Germinal center (tissue), 1 donor: ENCODE measurements at places on chromosomes 13 and 19.

GRCh38 chr13:111020546-111020945, 94.6 kb upstream of the ARHGEF7 start:
- DNase-seq: no peak

DNA sequence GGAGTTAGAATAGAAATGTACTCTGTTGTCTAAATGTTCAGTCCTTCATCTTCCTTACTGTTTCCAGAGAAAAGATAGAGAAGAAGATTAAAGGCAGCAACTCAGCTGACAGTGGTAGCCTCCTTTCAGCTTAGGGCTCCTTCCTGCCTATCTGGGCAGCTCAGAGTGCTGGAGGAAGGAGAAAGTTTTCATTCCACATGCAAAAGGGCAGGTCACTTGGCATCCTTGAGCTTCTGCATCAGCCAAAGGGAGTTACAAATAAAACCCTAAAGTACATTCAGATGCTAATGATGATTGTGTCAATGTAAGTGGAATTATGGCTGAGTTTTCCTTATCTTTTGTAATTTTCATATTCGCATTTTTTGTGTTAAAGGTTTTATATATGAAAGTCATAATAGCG, 58.9 kb downstream of the ESD start:
- DNase-seq: no peak

DNA sequence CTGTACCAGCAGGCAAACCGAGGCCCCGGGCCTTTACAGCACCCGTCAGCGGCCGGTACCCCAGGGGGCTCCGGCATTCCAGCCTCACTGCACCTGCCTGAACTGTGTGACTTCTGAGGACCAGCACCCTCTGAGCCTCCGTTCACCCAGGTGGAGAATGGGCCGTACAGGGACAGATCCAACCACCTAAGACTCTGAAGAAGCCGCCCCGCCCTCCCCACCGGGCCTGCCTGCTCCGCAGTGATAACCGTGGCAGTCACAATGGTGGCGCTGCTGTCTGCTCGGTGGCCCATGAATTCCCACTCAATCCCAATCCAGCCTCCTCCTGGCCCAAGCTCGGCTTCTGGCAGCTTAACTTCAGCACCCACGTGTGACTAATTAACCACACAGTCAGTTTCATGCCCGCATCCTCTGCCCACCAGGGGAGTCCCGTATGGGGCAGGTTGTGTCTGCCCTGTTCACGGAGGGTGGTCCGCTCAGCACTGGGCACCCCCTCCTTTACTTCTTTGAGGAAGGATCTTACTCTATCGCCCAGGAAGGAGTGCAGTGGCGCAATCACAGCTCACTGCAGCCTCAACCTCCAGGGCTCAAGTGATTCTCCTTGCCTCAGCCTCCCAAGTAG, 3.4 kb downstream of the TCF3 start:
- DNase-seq: peak; percentile 71

DNA sequence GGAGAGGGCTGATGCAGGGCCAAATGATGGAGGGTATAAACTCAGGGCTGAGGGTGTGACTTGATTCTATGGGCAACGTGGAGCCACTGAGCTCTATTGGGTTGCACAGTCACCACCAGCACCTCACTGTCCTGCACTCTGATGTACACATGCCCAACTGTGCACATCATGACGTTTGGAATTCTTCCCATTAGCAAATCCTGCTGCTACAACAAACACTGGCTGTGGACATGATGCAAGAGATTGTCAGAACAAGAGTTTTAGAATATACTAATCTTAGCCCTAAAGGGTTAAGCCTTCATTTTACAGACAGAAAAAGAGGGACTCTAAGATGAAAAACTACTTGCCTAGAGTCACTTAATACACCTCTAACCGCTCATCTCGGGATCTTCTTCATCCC, 2.4 kb upstream of the TTYH1 start:
- no peak for DNase-seq

GRCh38 chr13:69935043-69935442, 172.6 kb upstream of the ATXN8OS start:
- no peak for DNase-seq

DNA sequence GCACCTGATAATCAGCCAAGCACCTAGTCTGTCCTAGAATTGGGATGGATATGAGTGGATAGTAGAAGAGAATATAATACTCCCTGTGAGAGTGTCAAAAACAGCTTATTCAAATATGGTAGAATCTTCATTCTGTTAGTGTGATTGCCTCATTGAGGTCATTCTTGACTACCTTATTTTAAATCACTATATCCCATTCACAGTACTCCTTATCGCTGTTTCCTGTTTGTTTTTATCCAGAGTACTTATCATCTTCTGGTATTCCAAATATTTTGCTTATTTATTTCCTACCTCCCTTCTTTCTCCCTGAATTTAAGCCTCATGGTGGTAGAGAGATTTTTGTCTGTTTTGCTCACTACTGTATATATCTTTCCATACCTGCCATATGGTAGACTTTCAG, 9.9 kb downstream of the NDFIP2 start:
- no peak for DNase-seq

- no peak for DNase-seq
These were observed 1001.1 kb downstream of the OLFM4 start for GRCh38 chr13:54029720-54030119.

GRCh38 chr19:32012886-32013631, 332.4 kb upstream of the ZNF507 start:
- no peak for DNase-seq

- DNase-seq: no peak
These were observed 41.9 kb upstream of the SERPINE3 start for GRCh38 chr13:51297556-51297955.

DNA sequence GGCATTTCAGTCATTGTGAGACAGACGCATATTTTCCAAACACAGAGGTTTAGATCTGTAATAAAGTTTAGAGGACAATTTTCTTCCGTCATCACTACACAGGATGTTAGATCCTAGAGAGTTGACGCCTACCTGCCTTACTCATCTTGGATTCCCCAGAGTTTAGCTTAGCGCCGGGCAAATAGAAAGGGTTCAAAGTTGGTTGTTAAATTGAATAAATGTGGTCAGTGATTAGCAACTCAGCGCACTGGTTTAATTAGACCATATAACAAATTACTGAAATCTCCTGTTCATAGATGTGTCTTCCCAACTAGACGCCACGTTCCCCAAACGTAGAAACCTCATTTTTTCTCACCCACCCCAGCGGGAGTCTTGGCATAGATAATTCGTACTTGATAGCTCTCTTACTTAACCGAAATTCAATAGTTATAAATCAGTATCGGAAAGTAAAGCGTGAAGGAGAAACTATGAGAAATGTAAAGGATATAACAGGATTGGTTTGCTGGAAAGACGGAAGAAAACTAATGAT, 726 bp upstream of the UFM1 start:
- peak; percentile 9 for DNase-seq

- DNase-seq: no peak
These were observed 735 bp upstream of the FLT1 start for GRCh38 chr13:28495538-28496187.

DNA sequence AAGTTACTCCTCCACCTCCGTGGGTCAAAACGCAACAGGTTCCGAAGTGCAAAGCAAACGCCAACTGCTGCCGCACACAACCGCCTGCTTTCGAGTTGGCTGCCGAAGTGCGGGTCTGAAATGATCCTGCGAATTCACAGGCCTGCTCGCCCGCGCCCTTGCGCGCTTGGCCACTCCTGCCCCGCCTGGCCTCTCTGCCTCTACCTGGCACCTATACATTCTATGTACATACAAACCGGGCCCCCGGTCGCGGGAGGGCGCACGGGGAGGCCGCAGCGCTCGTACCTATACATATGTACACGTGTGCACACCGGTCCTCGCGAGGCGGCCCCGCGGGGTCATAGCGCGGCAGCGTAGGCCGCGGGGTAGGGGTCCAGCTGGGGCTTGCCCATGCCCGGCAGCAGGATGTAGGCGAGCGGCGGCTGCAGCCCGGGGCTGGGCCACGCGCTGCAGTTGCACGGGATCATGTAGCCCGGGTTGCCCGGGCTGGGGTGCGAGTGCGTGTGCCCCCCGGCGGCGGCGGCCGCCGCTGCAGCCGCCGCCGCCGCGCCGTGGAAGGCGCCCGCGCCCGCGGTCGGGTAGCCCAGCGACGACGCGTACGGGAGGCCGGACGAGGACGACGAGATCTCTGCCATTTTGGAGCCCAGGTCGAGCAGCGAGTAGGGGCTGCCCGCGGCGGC, 1.3 kb downstream of the SOX21 start:
- peak; percentile 62 for DNase-seq

- no peak for DNase-seq
These were observed 65.5 kb downstream of the EPSTI1 start for GRCh38 chr13:42926555-42926954.

DNA sequence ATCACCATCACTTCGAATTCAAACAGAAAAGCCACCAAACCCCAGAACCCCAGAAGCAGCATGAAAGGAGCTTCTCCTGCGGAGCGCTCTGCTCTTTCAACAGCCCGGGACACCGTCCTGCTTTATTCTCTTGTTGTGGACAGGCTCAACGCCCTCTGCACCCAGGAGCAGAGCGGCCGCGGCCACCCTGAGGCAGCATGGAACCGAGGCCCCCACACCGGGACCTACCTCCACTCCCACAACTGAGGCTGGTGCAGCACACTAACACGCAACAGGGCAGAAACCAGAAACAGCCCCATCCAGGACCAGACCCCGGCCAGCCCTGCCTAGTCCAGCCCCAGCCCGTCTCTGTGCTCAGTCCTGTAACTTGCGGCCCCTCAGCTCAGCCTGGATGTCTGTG, 7.2 kb downstream of the AP3D1 start:
- DNase-seq: no peak

DNA sequence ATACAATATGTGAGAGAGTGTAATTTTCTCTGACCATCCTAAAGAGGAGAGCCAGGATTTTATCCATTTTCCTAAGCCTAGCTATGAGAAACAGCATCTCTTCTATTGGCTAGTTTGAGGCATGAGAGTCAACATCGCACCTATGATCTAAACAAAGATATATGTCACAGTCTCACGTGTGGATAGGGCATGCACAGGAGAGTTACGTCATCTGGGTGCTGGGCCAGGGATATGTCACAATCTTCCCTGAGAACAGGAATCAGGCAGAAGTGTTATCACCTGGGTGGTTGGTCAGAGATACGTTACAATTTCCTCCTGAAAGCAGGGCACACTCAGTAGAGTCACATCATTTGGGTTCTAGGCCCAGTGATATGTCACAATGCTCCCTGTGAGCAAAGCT, 53.9 kb upstream of the ZNF730 start:
- no peak for DNase-seq

- no peak for DNase-seq
These were observed 10.3 kb upstream of the SLC7A10 start for GRCh38 chr19:33235996-33236350.

DNA sequence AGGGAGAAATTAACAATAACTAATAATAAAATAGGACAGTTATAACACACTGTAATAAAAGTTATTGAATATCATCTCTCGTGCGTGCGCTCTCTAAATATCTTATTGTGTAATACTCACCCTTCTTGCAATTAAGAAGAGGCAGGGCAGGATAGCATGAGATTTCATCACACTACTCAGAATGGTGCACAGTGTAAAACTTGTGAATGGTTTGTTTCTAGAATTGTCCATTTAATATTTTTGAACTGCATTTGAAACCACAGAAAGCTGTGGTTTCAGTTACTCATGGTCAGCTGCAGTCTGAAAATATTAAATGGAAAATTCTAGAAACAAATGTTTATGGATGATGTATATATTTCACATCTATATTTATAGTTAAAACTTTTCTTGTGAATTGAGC, 161.1 kb downstream of the DCT start:
- no peak for DNase-seq

GRCh38 chr13:25702386-25702785, 330.6 kb downstream of the ATP8A2 start:
- DNase-seq: no peak

DNA sequence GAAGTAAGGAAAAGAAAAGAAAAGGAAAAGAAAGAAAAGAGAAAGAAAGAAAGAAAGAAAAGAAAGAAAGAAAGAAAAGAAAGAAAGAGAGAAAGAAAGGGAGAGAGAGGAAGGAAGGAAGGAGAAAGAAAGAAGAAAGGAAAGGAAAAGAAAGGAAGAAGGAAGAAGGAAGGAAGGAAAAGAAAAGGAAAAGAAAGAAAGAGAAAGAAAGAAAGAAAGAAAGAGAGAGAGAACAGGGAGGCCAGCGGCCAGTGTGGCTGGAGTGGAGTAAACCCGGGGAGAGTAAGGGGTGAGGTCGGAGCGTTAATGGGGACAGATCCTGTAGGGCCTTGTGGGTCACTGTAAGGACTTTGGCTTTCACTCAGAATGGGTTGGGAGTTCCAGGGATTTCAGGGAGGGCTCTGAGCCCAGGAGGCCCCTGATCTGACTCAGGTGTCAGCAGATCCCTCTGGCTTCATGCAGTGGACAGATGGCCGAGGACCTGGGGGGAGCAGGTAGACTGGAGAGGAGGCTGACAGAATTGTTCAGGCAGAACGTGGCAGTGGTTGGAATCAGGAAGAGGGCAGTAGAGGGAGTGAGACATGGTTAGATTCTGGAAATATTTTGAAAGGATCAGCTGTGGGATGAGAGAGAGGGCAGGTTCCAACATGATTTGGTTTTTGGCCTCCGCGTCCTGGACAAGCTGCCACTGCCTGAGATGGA, 19.8 kb upstream of the FXYD3 start:
- no peak for DNase-seq

GRCh38 chr13:80860845-80861244, 519.9 kb upstream of the SPRY2 start:
- no peak for DNase-seq

GRCh38 chr19:2055931-2056836, 5.1 kb upstream of the MKNK2 start:
- DNase-seq: no peak

DNA sequence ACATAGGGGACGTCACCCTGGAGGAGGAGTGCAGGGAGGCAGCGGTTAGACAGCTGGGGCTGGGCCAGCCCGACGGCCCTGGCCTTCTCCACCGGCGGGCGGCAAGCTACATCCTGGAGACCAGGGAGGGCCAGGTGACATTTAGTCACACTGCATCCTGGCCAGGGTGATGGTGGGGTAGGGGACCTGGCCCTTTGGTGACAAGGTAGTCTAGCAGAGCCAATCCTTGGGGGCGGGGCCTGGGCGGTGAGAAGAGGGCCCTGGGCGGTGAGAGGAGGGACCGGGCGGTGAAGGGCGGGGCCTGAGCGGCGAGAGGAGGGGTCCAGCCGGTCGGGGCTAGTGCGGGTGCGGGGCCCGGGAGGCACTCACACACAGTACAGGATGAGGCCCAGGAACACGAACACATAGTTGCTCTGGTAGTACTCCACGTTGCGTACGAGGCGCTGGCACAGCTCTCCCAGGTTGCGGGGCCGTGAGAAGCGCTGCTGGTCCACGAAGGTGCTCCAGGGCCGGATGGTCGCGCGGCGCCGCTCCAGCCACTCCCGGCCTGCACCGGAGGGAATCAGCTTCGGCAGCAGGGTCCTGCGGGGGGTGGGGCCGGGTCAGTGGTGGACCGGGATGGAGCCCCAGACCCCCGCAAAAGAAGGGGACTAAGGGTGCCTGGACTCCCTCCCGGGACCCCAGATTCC, 610 bp downstream of the RABAC1 start:
- DNase-seq: peak; percentile 87

GRCh38 chr13:97202761-97203160, 19.4 kb upstream of the MBNL2 start:
- DNase-seq: no peak

GRCh38 chr19:54389553-54389952, 24.8 kb upstream of the LAIR1 start:
- DNase-seq: no peak

- peak; percentile 56 for DNase-seq
These were observed 5.4 kb downstream of the TM9SF2 start for GRCh38 chr13:99506634-99507033.

- DNase-seq: no peak
These were observed 5.8 kb downstream of the SIGLEC6 start for GRCh38 chr19:51525651-51526050.
